ENCODE measurements at places on chromosomes 7 and 10.

GRCh38 chr10:121899727-121900126 lies 28.1 kb downstream of the ATE1 start:
- DNase-seq = no peak

GRCh38 chr7:101632641-101633040 lies 3.5 kb upstream of the MYL10 start:
- no peak for DNase-seq

DNA sequence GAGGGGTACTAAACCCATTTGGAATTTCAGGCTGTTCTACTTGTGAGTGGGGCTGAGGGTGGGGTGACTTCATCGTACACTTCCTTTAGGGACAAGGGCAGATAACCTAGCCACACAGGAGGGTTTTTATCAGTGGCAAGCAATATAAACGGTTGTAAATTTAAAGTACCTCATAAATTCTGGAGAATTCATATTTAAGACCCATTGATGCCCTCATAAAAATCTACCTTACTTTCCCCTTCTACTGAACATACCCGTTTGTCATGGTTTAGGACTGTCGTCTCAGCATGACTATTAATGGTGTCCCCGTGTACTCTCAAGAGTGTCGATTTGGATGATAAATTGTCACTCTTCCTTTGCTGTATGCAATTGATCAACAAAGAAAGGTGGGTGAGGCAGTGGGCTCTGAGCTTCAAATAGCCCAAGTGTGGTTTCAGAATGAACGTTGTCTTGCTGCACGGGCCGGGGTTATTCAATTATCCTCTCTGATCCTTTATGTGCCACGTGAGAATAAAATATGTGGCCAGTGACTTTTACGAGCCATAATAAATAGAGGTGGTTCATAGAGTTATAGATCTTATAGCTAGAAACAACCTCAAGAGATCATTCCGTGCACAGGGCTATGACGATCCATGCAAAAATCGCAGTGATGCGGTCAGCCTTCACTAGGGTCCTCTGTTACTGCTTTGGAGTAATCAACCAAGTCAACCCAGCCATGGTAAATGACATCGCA lies 82.2 kb downstream of the FAM107B start:
- DNase-seq = no peak

DNA sequence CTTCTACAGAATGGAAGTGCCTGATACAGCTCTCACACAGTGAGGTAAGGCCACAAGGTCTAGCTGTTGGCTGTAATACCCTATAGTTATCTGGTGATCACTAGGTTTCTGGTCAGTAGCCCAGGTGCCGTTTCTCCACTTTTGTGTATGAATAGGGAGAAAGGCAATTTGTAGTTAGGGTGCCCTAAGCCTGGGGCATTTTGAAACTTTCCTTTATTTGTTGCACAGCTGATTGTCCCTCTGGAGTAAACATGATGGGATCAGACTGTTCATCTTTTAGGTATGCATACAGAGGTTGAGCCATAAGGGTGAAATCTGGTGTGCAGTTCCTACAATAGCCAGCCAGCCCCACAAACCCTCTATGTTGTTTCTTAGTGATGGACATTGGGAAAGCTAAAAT lies 112.4 kb downstream of the ANKRD26 start:
- DNase-seq = no peak

- no peak for DNase-seq
Observed at GRCh38 chr10:122471531-122472177, 10.3 kb downstream of the HTRA1 start.

- no peak for DNase-seq
Observed at GRCh38 chr7:35727571-35727970, 32.6 kb upstream of the HERPUD2 start.

- DNase-seq = no peak
Observed at GRCh38 chr7:5590596-5591277, 167.1 kb upstream of the TNRC18 start.

DNA sequence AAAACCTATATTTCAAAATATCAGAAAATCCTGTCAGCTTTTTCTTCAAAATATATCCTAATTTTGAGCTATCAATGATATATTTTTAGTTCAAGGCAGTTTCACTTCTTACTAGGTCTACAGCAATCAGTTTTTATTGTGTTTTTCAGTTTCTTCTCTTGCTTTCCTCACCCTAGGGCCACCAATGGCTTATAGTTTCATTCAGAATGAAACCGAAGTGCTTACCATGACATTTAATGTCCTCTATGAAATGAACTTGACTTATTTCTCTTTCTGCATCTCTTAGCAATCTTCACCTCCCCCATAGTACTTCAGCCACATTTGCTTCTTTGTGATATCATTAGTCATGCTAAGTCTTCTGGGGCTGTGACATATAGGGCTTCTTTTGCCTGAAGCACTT lies 100.3 kb downstream of the ARL5B start:
- DNase-seq = no peak

GRCh38 chr10:129294944-129295343 lies 172.1 kb upstream of the MGMT start:
- DNase-seq = no peak

- no peak for DNase-seq
Observed at GRCh38 chr7:96720843-96721242, 11.2 kb upstream of the SEM1 start.

GRCh38 chr10:94129393-94130130 lies 135.8 kb downstream of the PLCE1 start:
- peak; percentile 14 for DNase-seq
